ENCODE measurements at places on chromosomes 2 and 18. TPM values are rescaled to one million over a fixed set of nuclear protein-coding genes. Genes with fewer than 3 reads are reported as not detected.
A peak's percentile ranks its signal among the peaks of the same experiment; 100 is the strongest.

The RAB6D gene
- total RNA-seq = not detected

DNA sequence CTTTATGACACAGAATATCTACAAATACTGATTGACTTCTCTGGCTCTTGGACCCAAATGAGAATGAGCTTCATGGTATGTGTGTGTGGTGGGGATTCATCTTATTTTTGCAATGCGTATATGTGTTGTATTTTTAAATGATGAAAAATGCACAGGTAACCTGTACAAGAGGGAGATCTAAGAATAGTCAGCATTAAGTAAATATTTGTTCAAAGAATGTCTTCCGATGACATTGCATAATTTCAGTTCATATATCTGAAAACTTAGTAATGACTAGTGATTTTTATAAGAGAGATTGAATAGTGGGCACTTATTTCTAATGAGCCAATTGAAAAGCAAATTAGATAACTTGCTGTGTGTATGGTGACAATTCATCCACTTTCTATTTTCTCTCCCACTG is 66.4 kb downstream of the EML6 start:
- H3K4me1 ChIP-seq = no peaks in the 10 kb centered on the region
- DNase-seq = no peak

GRCh38 chr18:62329691-62330454 is 4.8 kb downstream of the TNFRSF11A start:
- H3K36me3 ChIP-seq = peaks cover 4% of the 10 kb centered on the region
- peak overlapping the region; percentile 79 for H3K27ac ChIP-seq
- DNase-seq = peak; percentile 66
- peaks cover 61% of the 10 kb centered on the region for H3K4me1 ChIP-seq
- peak overlapping the region; percentile 35 for H3K4me3 ChIP-seq

GRCh38 chr2:74198023-74198460 is 373 bp upstream of the MTHFD2 start:
- H3K36me3 ChIP-seq = peaks cover 25% of the 10 kb centered on the region
- H3K27ac ChIP-seq = peak overlapping the region; percentile 98
- peaks cover 49% of the 10 kb centered on the region for H3K4me1 ChIP-seq
- H3K4me3 ChIP-seq = peak overlapping the region; percentile 92
- no peak for DNase-seq
- no peaks in the 10 kb centered on the region for H3K27me3 ChIP-seq

The PPP4R1 gene
- total RNA-seq = 48.4 TPM

- no peak for DNase-seq
- H3K27me3 ChIP-seq = peaks cover 4% of the 10 kb centered on the region
- H3K4me3 ChIP-seq = no peak overlapping the region
- no peaks in the 10 kb centered on the region for H3K4me1 ChIP-seq
- H3K36me3 ChIP-seq = no peaks in the 10 kb centered on the region
Observed at GRCh38 chr2:204730603-204731002, 185.3 kb downstream of the PARD3B start.

The POMC gene
- total RNA-seq = 4.1 TPM

GRCh38 chr2:100321179-100321865 is 979 bp downstream of the LONRF2 start:
- no peak for DNase-seq
- H3K27ac ChIP-seq = no peak overlapping the region
